Cardiac muscle cell (in vitro differentiated cells and primary cell): ENCODE measurements at places on chromosomes 3 and 15.

GRCh38 chr3:147518465-147518864 lies 109.3 kb downstream of the ZIC1 start:
- no peak overlapping the region for H3K4me3 ChIP-seq
- no peaks in the 10 kb centered on the region for H3K27me3 ChIP-seq
- DNase-seq, result peak; percentile 31
- no peaks in the 10 kb centered on the region for H3K4me1 ChIP-seq

DNA sequence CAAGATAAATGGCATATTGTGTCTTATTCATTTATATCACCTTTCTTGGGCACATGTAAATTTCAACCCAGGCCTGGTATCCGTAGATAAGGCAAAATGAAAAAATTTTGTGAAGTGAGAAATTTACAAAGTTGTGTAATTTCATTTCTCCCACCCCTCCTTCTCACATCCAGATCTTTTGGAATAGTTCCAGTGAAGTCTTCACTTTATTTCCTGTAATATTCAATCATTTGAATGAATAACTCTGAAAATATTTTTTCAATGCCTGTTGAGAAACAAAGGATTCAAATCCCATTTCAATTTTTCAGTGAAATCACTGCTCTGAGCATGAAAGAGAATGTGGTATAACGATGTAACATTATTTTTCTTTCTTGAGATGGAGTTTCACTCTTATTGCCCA lies 53.4 kb downstream of the BTLA start:
- H3K27ac ChIP-seq, result no peak overlapping the region
- H3K27me3 ChIP-seq, result no peaks in the 10 kb centered on the region

- no peaks in the 10 kb centered on the region for H3K4me1 ChIP-seq
- no peak for DNase-seq
- H3K27me3 ChIP-seq, result no peaks in the 10 kb centered on the region
- no peak overlapping the region for H3K27ac ChIP-seq
- no peak overlapping the region for H3K4me3 ChIP-seq
These were observed 258.2 kb downstream of the SOX2 start for GRCh38 chr3:181969925-181970324.

DNA sequence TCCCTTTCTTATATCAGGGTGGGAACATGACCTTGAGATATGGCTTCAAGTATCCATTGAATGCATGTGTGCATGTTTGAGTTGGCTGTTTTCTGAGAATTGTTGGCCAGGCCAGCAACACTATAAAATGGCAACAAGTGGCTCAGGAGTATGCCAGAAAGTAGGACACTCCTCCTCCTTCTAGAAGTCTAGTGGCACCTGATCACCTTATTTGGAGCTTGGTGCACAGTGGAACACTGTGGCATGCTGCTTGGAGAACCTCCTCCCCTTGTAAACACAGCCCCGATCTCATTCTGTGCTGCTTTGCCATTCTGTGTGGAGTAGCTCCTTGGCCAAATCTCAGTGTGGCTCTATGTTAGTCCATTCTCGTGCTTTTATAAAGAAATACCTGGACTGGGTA lies 114.8 kb upstream of the NDN start:
- no peaks in the 10 kb centered on the region for H3K27me3 ChIP-seq
- H3K36me3 ChIP-seq, result no peaks in the 10 kb centered on the region
- no peak for DNase-seq
- no peaks in the 10 kb centered on the region for H3K4me1 ChIP-seq
- H3K4me3 ChIP-seq, result no peak overlapping the region
